CD4-positive, alpha-beta T cell (primary cell): ENCODE measurements at places on chromosomes 5 and 9. TPM values are rescaled to one million over a fixed set of nuclear protein-coding genes. Genes with fewer than 3 reads are reported as not detected.

DNA sequence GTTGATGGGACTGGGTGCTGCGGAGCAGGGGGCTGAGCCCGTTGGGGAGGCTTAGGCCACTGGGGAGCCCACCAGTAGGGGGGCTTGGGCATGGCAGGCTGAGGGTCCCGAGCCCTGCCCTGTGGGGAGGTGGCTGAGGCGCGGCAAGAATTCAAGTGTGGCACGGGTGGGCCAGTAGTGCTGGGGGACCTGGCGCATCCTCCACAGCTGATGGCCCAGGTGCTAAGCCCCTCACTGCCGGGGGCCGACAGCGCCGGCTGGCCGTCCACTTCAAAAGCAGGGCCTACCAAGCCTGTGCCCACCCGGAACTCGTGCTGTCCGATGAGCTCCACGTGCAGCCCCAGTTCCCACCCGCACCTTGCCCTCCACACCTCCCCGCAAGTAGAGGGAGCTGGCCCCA, 917.5 kb downstream of the TAF11L14 start:
- DNase-seq: no peak

Gene EGFLAM
- not detected for total RNA-seq

DNA sequence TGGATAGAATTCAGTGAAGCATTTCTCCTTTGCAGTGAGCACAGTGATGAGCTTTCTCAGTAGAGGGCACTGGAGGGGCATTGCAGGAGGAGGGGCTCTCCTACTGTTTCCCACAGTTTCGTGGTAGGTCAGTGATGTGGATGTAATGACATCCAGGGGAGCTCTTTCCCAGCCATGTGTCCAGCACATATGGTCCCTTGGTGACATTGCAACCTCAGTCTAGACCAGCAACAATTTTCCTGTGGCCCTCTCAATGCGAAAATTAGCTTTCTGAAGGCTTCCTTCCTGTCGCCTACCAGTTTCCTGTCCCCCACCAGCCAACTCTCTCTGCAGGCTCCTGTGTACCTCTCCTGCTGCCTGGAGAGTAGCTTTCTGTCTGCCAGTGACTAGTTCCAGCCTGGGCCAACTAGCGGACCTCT, 6.9 kb upstream of the PDCL start:
- peak; percentile 17 for DNase-seq

DNA sequence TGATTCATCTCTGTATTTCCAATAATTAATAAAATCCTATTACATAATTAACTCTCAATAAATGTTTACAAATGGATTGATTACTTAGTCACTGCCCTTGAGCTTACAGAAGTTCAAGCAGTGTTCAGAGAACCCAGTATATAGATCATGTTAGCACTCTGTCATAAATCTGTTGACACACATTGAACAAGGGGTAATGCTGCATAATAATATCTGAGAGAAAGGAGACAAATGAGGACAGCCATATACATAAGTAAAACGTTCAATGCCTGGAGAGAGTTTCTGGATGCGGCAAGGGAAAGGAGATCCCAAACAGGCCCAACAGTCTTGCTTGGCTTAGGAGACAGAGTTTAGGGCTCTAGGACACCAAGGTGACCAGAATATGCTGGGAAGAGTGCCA, 270.2 kb downstream of the FBXL17 start:
- no peak for DNase-seq

DNA sequence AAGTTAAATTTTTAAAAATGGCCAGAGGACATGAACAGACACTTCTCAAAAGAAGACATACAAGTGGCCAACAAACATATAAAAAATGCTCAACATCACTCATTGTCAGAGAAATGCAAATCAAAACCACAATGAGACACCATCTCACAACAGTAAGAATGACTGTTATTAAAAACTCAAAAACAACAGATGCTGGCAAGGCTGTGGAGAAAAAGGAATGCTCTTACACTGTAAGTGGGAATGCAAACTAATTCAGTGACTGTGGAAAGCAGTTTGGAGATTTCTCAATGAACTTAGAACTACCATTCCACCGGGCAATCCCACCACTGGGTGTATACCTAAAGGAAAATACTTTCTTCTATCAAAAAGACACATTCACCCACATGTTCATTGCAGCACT, 168.5 kb upstream of the PIK3R1 start:
- DNase-seq: no peak
